Activated naive CD8-positive, alpha-beta T cell treated with anti-CD3 and anti-CD28 coated beads for 36 hours (primary cell): ENCODE measurements at places on chromosomes 6 and 20.

GRCh38 chr6:112130878-112131277, 43.5 kb downstream of the FAM229B start:
- no peak for DNase-seq

- DNase-seq: no peak
Observed at GRCh38 chr6:169388395-169389166, 134.9 kb upstream of the THBS2 start.

- no peak for DNase-seq
Observed at GRCh38 chr6:125919618-125920017, 37.0 kb upstream of the HINT3 start.

GRCh38 chr6:96786336-96786735, 50.9 kb downstream of the GPR63 start:
- DNase-seq: no peak

GRCh38 chr6:16264785-16265184, 26.4 kb downstream of the GMPR start:
- DNase-seq: no peak

- no peak for DNase-seq
Observed at GRCh38 chr20:6134592-6134991, 11.8 kb upstream of the FERMT1 start.

- DNase-seq: no peak
Observed at GRCh38 chr6:6074190-6074589, 67.5 kb upstream of the NRN1 start.

GRCh38 chr6:18350712-18351111, 36.4 kb upstream of the RNF144B start:
- no peak for DNase-seq

DNA sequence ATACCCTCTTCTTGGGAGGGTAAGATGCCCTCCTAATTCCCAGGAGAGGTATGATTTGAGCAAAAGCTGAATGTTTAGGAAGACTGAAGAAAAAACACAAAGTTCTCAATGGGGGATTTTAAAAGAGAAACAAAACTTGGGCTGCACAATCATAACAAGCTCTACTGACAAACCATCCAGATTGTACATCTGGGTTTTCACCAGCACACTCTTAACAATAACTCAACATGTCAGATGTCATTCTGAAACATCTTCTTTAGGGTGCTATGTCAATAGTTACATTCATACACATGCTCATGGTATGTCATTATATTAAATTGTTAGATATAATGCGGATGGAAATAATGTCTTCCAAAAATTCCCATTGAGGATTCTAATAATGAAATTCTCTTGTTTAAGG, 95.1 kb downstream of the ASCC3 start:
- no peak for DNase-seq

DNA sequence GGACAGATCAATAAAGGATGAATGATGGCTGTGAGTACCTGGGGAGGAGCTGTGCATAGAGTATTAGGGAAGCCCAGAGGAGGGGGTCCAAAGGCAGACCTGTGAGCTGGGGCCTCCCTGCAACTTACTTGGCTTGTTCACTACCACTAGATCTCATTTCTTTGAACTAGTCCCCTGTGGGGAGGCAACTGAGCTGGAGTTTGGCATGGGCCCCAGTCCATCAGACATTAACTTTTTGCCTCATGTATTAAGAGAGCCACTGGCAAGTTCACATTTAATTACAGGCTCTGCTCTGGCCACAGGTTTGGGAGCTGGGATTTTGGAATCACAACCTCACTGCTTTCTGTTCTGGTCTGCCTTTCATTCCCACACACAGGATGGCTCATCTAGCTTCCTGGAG, 254.1 kb downstream of the PRL start:
- no peak for DNase-seq

- no peak for DNase-seq
Observed at GRCh38 chr6:36581716-36582115, 12.4 kb upstream of the SRSF3 start.

GRCh38 chr20:17875981-17876385, 92.6 kb downstream of the SNX5 start:
- no peak for DNase-seq

DNA sequence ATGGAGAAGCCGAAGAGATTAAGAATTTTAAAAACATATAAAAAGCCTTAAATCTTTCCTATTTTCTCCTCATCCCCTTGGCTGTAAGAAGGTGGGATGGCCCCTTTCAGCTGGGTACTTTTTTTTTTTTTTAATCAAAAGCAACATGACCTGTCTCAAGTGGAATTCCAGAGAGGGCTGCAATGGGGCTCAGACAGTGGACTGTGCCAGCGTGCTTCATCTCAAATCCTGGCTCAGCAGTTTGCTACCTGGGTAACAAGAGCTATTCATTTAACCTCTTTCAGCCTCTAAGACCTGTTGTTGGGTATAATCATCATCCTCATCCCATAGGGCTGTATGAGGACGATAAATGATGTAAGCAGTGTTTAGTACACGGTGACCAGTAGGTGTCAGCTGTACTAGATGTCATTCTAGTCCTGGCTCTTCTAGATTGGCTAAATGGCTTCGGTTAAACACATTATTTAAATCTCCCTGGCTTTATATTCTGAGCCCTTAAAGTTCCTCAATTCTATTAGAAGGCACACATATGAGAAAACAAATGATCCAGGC, 6.9 kb upstream of the PPP1R3G start:
- no peak for DNase-seq

GRCh38 chr6:167710363-167710920, 116.3 kb upstream of the AFDN start:
- DNase-seq: no peak

DNA sequence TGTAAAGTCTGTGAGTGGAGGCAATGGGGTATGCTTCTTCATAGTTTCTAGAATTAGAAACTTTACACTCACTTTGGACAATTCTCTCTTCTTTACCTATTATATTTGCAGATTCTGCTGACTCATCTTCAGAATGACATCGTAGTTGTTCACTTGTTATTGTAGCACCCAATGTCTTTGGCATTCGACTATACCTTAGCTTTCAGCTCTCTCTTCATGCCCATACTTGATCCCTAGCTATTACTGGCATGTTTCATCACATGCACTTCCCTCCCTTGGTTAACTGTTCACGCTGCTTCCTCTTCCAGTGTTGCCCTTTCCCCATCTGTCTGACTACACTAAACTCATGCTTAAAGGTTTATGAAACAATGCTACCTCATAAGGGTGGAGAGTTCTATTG, 298.1 kb upstream of the TCF21 start:
- DNase-seq: no peak

- peak; percentile 37 for DNase-seq
Observed at GRCh38 chr20:59525500-59526241, 78.7 kb upstream of the PHACTR3 start.
